ENCODE measurements at places on chromosomes 7 and 10. TPM values are rescaled to one million over a fixed set of nuclear protein-coding genes. Genes with fewer than 3 reads are reported as not detected.

Gene KIAA1217
- 23.1 TPM for total RNA-seq

Gene LIMK1
- total RNA-seq: 54.4 TPM

Gene PRSS37
- not detected for total RNA-seq

Gene CYP26C1
- total RNA-seq: 0.06 TPM

DNA sequence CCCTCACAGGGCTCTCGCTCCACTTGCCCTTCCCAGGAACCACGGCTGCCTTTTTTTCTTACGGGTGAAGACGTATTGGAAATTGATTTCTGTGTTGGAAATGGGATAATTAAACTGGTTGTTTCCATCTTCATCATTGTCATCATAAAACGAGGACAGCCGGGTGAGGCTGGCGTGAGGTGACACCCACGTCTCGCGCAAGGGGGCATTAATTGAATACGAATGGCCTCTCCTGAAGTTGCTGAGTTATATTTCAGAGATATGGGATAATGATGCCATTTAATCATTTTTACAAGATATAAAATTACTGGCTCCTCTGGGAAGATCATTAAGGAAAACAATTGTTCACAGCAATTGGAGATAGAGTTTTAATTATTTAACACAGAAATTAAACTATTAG is 18.3 kb upstream of the NKX6-2 start:
- no peak for DNase-seq

DNA sequence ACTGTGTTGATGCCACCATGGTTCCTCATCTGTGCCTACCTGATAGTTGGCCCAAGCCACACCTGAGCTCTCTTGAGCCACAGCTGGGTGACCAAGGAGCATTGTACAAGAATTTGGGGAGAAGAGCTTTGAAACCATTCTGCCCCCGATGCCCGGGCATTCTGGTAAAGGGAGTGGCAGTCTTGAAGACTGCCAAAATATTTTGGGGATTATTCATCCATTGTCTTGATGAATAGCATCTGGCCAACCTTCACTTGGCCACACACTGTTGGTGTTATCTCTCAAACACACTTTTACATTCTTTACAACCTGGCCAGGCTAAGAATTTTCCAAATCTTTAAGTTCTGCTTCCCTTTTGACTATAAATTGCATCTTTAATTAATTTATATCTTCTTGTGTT is 113.1 kb upstream of the PCBD1 start:
- DNase-seq: no peak

- DNase-seq: no peak
Observed at GRCh38 chr7:14095233-14095950, 105.9 kb upstream of the ETV1 start.

GRCh38 chr7:130226333-130226732 is 18.7 kb downstream of the SSMEM1 start:
- no peak for DNase-seq

GRCh38 chr10:3056280-3057037 is 10.9 kb upstream of the PFKP start:
- DNase-seq: no peak

DNA sequence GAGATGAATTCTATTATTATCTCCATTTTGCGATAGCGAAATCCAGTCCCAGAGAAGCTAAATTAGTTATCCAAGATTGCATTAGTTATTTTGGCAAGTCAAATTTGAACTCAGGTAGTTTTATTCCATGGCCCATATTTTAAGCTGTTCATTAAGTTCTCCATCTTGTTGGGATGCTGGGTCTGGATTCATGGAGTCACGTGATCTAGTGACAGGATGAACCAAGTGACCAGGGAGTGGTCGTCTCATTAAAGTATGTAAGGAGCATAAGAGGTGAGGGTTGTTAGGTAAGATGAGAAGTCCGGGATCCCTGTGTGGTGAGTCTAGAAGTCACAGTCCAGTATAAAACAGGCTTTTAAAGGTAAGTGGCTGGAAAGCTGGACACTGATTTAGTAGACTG is 740.5 kb downstream of the PCDH15 start:
- DNase-seq: no peak

DNA sequence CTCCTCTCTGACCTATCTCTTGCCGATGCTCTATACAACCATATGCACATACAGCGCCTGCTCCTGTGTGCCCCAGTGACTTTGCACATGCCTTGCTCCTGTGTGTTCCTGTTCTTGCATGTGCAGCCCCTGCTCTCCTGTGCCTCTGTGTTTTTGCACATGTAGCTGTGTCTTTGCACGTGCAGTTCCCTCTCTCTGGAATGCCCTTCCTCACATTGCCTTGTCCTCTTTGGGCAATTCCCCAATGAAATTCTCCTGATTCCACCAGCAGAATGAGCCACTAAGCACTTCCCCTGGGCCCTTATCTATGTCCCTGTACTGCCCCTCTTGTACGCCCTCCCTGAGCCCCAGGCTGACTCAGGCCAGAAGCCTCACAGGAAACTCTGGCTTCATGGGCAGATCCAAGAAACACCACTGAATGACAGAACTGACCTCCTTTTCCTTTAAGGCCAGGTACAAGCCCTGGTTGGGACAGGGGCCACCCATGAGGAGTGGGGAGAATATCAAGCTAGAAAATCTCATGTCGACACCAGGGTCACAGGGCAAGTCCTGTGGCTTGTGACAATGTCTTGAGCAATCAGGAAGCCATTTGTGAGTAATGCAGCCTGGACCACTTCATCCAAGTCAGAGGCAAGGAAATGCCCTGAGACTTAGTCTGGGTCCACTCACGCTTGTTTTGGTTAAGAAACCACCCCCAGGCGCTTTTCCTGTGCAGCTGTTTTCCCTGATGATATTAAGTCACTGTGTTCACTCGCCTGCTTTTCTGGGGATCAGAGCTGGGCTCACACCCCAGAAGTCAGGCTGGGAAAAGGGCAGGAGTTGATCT is 1.9 kb upstream of the ARHGAP22 start:
- DNase-seq: no peak

- no peak for DNase-seq
Observed at GRCh38 chr7:156194813-156195212, 382.6 kb upstream of the SHH start.

DNA sequence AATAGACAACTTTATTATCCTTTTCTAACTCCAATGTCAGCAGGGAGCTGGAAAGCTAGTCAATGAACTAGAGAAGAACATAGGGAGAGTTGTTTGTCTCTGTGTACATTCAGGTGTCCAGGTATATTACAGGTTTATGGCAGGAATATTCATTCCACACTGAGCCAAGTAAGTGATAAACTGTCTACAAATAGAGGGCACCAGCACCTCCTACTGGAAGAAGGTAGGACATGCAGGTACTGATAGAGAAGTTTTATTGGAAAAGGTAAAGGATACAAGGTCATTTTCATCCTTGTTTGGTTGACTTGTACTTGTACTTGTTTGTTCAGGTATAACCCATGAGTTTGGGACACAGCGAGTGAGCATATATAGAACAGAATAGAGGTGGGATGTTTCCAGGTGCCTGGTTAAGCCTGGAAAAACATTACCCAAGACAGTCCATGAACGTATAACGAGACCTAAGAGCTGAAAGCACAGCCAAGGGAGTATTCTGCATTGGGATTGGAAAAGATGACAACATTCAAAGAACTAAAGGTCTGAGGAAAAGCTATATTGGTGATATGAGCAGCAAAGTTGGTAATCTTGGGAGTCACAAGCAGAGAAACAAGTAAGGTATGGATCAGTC is 61.4 kb upstream of the PPP1R3C start:
- DNase-seq: peak; percentile 60

- DNase-seq: no peak
Observed at GRCh38 chr10:33804584-33804983, 470.1 kb upstream of the NRP1 start.

DNA sequence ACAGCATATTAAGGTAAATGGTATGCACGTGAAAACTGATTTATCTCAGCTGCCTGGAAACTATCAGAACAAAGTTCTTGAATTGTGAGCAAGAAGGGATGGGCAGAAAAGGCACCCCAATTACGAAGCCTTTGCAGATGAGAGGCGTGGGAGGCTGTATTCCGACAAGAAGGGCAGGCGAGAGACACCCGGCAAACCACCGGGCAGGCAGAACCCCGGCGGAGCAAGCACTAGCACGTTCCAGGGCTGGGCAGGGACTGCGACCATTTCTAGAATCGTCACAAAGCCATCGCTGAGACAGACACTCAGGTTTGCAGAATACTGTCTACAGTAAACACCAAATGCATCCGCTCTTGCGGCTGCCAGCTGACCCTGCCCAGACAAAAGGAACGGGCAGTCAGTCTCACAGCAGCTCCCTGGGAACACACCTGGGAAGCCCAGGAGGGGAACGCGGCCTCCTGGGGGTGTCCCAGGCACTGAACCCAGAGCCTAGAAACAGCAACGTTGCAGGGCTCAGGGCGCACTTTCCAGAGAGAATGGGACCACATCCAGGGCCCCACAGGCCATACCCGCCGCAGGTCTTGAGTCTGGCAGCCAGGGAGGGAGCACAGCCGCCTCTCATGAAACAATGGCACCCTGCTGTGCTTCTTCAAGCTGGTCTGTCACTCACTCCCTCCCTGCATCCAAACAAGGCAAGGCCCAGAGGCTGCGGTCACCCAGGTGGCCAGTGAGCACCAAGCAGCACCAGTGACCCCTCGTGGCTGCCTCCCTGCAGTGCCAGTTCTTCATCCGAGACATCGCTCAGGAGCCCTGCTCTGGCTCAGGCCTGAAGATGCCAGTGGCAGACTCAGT is 261.9 kb downstream of the PTPRN2 start:
- no peak for DNase-seq

GRCh38 chr10:100371482-100372027 is 24.5 kb downstream of the SCD start:
- no peak for DNase-seq

DNA sequence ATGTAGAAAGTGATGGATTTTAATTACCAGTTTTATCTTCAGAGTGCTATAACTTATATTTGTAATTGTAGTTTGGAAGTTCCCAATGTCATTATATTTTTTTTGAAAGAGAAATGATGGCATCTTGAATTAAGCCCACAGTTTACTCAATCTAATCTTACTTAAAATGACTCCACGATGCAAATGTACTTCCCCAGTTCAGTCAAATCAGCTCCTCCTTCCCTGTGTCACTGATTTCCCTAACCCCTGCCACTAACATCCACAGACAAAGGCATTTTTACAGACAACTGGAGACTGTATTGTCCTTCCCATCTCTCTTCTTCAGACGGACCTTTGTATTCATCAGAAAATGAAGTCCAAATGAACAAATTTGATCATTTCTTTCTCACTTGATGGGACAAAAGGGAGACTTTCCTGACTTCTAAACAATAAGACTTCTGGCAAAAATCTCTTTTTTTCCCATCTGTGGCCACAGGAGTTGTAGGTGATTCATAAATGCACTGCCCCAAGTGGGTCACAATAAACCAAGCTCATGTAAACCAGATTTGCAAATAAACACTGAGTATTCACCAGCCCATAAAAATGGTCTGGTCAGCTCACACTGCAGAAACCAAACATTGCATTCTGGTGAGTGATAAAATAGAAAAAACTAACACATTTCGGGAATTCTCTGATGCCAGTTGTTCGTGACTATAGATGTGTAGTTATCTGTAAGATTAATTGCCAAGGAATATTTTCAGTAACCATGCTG is 162.9 kb downstream of the FANK1 start:
- no peak for DNase-seq

GRCh38 chr10:103759100-103759781 is 96.1 kb downstream of the SH3PXD2A start:
- DNase-seq: peak; percentile 60

- no peak for DNase-seq
Observed at GRCh38 chr7:24172856-24173255, 111.1 kb upstream of the NPY start.

DNA sequence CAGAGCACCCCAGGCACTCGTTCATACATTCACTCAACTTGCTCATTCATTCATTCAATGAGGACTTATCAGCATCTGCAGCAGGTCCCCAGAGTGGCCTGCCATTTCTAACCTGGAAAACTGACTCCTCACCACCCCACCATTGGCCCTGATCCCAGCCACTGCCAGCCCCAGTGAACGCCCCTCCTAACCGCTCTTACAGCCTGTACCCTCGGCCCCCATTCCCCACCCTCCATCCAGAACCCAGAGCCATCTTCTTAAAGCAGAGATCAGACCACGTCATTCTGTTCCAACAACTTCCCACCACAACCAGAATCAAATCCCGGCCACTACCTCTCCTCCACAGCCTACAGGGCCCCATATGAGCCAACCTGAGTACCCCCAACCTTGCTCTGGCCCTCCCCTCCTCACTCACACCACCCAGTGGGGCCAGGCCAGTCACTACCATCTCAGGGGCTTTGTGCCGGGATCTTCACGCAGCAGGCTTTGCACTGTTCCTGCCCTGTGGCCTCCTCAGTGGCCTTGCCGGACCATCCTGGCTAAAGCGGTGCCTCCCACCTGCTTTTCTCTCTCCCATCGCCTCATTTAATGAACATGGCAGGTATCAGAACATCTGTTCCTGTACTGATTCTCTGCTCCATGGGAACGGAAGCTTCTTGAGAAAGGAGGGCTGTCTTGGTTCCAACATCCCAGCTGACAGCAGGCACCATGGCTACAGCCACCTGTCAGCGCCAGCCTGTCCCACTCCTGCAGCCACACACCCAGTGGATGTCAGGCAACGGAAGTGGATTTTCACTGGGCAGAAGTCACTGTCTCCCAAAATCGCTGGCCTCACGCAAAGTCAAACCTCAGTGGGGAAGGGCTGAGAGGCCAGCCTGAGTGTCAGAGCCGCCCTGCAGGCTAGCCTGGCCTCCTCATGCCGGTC is 45.4 kb downstream of the FAM53B start:
- no peak for DNase-seq

DNA sequence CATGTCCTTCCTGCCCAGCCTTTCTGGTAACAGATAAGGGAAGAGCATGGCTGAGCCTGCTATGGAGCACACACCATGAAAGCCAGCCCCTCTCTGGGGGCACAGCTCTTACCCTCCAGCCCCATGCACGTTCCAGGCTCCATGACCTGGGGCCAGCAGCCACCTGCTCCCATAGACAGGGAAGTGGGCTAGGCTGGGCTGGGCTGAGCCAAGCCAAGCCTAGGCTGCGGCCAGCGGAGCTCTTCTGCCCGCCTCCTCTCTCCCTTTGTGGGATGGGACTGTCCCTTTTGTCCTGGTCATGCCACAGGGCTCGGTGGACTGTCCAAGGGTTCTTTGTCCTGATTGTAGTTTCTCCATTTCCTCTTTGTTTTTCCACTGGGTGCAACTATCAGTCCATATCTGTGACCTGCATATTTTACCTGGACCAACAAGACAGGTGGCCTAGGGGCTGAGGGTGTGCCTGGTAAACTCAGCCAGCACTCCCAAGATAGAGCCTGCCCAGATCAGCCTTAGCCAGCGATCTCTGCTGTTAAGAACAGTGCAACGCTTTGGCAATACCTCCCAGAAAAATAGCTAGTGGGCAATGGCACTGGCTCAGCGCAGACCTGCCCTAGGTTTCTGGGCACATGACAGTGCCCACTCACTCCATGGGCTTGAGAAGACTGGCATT is 97.2 kb upstream of the BTBD16 start:
- DNase-seq: no peak

- DNase-seq: peak; percentile 2
Observed at GRCh38 chr7:16847381-16847860, 34.4 kb downstream of the AGR3 start.

- DNase-seq: no peak
Observed at GRCh38 chr7:126305671-126306070, 947.1 kb downstream of the GRM8 start.

- DNase-seq: no peak
Observed at GRCh38 chr10:56622335-56622973, 261.4 kb upstream of the ZWINT start.

- DNase-seq: no peak
Observed at GRCh38 chr7:26103596-26103995, 48.4 kb upstream of the NFE2L3 start.

- peak; percentile 44 for DNase-seq
Observed at GRCh38 chr7:91940171-91940570, 491 bp upstream of the AKAP9 start.
